Activated CD4-positive, alpha-beta T cell treated with anti-CD3 and anti-CD28 coated beads for 24 hours (primary cell): ENCODE measurements at places on chromosomes 2 and 18.

DNA sequence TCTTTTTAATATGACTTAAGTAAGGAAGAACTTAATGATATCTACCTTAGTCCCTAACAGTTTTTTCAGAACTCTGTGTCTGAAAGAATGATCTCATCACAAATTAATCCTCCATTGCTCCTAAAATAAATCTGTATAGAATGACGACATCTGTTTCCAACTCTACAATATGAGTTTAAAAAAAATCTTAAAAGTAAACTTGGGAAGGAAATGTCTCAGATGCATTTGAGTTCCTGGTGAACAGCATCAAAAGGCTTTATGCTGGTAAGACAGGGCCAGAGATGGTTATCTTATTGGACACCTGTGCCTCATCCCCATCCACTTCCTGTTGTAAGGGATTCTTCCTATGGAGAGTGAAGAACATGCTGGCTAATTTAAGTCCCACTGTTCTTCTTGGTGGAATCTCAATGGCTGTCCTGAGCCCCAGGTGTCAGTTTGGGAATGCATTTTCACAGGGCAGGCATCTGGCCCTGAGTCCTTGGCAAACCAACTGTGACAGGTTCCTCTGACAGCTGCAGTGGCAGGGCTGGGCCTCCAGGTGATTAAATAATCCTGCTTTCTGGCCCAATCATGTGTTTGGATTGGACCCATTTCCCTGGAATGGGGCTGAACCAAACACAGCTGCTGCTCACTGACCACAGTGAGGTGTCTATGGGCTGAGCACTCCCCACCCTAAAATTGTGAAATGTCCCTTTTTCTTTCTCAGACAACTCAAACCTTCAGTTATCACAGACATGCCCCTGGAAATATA lies 12.9 kb upstream of the NCKAP5 start:
- DNase-seq, result no peak

- no peak for DNase-seq
Observed at GRCh38 chr18:35050028-35050546, 8.9 kb downstream of the MAPRE2 start.

GRCh38 chr18:49767111-49768050 lies 46.0 kb downstream of the ACAA2 start:
- no peak for DNase-seq

GRCh38 chr18:55076643-55077218 lies 117.5 kb upstream of the CCDC68 start:
- no peak for DNase-seq

DNA sequence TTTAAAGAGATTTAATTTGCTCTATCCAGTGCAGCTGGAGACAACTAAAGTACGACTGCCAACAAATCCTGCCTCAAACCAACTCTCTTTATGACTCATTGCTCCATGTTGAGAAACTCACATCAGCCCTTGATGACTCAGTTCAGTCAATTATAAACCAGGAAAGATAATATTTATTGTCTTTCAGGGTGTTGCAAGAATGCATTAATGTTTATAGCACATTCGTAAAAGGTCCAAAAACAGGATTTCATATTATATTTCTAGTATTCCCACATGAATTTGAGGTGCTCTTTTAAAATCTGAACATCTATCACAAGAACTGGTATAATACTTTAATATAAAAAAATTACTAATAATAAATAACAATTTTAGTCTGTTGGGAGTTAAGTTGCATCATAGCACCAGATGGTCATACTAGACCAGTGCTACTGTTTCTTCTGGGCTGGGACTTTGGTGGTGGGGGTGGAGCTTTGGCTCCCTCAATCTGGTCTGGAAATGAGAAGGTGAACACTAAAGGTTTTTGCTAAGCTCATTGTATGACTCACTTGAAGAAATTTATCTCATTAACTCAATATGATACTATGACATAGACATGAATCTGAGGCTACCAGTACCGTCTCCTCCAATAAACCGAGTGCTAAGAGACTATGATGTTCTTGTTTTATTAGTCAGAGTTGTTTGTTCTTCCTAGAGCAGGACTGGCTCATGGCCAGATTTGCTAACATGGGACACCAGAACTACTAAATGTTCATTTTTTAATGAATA lies 26.6 kb upstream of the MAP3K20 start:
- peak; percentile 13 for DNase-seq

GRCh38 chr2:241091734-241092445 lies 10.2 kb downstream of the MTERF4 start:
- DNase-seq, result no peak

DNA sequence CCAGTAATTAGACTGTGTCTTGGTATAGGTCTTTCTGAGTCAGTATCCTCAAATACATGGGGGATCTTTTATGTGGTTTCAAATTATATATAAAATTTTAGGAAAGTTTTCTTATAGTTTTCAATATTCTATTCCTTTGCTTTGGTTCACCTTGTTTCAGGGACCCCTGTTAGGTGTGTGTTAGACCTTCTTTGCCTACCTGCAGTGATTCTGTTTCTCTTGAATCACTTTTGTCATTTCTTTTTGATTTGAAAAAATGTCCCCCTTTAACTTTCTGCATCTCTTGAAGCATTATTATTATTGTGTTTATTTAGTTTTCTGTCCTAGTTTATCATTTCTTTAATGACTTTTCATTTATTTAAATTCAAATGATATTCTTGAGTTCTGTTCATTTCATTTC lies 98.7 kb downstream of the FHOD3 start:
- DNase-seq, result no peak

- no peak for DNase-seq
Observed at GRCh38 chr2:101617188-101617587, 80.3 kb upstream of the MAP4K4 start.

GRCh38 chr2:14828223-14828622 lies 195.7 kb downstream of the LRATD1 start:
- no peak for DNase-seq

DNA sequence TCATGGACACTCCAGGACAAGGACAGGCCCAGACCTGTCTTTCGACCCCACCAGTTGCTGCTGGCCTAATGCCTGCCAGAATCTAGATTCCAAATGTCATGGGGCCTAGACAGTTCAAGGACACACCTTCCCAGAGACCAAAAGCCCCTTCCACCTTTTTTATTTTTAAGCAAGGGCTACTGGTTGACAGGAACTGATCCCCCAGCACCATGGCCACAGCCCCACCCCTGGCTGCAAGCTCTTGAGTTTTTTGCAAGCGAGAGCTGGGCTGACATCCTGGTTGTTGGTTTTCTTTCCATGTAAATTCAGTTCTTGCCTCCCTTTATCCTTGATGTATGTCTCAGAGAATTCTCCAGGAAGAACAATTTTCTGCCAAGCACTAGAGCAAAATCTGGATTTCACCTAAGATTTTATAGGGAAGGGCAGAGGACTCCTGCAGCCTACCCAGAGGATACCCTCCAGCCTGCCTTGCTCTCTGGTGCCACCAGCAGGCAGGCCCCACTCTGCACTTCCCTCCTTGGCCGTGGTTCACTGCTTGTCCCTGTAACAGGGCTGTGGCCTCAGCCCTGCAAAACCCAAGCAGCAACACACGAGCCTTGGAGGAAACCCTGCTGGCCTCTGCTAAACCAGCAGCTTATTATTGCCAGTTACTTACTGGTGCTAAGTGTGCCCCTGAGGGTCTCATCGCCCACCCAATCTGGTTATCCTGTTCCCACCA lies 97.7 kb downstream of the TWIST2 start:
- DNase-seq, result no peak

DNA sequence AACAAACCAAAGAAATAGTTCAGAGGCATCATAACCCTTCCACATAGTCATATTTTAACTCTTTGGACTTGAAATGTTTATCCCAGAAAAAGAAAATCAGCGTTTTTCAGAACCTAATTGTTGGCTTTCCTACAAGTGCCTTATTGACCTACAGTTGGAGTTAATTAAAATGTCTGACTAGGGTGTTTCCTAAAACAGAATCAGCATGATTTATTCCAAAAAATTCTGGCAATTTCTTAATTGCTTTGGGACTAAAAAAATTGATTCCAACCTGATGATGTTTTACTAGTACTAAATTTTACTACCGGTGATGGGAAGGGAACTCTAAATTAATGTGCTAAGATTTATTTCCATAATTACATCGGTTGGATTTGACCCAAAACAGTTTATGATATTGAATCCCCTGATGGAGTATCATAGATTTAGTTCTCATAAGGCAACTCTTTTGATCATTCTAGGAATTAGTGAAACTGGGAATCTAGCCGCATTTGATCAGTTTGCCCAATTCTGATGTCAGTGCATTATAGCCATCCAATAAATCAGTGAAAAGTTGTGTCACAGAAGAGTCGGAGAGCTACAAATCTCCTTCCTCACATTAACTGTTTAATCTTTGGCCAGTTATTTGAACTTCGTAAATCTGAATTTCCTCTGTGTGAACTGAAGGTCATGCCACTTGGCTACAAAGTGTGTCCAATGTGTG lies 134.3 kb upstream of the DSEL start:
- DNase-seq, result no peak

GRCh38 chr2:109681633-109682380 lies 67.6 kb downstream of the SOWAHC start:
- no peak for DNase-seq

GRCh38 chr2:22787745-22788144 lies 597.2 kb upstream of the KLHL29 start:
- DNase-seq, result no peak

DNA sequence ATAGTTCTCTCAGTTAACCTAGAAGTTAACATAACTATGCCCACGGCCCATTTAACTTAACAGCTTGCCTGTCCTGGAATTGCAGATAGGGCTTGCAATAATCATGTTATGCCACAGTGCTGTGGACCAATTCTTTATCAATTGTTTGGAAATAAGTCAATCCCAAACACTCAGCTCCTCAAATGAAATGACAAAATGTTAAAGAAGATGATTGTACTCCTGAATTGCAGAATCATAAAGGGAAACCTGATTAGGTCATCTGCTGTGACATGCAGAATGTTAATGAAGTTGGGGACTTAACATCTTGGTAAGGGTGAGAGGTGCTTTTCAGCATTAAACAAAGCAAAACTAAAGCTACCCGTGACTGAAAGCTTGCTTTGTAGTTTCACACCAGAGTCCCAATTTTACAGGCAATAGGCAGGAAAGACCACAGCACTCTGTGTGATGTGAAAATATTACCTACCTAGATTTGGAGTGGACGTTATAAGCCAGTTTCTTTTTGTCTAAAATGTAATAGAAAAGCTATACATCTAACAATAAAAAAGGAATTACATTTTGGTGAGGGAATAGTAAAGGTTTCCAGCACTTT lies 364.0 kb downstream of the GPD2 start:
- DNase-seq, result no peak

DNA sequence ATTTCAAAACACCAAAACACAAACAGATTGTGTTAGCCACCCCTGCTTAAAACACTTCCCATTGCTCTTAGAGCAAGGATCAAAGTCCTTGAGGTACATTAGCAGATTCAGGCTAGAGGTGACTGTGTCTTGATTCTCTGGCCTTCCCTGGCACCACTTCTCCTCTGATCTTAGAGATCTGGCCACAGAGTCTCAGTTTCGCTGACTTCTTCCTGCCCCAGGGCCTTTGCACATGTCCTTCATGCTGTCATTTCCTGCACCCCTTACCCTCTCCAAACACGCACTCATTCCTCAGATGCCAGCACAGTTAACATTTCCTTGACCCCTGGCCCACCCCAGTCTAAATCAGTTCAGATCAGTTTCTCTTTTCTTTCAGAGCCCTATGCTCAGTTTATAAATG lies 16.9 kb downstream of the CXCR4 start:
- DNase-seq, result no peak

- no peak for DNase-seq
Observed at GRCh38 chr2:23199115-23199918, 185.7 kb upstream of the KLHL29 start.

- DNase-seq, result no peak
Observed at GRCh38 chr2:15275346-15275745, 285.8 kb downstream of the NBAS start.

DNA sequence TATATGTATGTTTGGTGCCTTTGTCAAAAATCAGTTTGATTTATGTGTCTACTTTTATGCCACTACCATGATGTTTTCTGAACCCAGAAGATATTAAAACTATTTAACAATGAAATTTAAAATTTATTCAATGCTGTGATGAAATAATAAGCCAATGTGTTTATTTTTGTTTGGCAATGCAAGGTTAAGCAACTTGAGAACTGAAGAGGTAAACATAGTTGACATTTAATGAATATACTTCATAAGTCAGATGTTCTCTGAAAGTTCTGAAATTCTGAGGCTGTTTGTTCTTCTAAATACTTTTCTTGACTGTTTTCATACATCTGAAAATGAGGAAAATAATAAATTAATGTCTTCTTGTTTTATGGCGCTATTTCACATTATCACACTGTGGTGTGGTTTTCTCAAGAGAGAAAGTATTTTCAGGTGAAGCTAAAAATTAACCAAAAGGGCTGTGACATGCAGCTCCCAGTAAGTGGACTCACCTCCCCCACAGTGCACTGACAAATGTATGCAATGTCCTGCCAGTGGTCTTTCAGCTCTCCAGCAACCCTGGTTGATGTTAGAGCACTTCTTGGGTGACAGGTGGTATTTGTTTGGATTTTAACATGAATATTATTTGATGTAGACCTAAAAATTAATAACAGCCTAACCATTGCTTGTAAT lies 863.6 kb upstream of the SALL3 start:
- no peak for DNase-seq

DNA sequence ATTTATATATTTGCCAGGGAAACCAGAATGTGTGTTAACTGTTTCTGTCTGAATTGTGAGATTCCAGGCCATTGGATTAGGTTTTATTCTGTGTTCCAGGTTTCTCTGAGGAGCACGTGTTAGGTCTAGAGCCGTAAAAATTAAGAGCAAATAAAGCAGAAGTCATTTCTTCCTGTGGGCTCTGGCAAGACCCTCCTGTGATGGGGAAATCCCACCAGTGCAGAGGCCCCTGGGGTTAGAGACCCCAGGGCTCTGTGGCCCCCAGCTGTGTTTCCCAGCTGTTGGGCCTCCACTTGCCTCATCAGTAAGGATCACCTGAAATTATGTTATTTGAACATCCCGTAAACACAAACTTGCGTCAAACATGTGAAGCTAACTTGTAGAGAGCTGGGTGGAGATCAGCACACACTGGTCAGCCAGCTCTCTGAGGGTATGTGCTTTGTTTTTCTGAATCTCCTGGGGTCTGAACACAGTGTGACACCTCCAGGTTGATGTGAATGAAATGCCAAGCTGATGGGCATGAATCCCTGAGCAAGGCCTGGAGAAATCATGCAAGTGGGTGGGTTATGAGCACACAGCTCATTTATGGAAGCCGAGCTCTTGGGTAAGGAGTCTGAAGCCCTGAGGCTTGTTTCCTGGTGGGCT lies 50.3 kb downstream of the HK2 start:
- DNase-seq, result no peak

DNA sequence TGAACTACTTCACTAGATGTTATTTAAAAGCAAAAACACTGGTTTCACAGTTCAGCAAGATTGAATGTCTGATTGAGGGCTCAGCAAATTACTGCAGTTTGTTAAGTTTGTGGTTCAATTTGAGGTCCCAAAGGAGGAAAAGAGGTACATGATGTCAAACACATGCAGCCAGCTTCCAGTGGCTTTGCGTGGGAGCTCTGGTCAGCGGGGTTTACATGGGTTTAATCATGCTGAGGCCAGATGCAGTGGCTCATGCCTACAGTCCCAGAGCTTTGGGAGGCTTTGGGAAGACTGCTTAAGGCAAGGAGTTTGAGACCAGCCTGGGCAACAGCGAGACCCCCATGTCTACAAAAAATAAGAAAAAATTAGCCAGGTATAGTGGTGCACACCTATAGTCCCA lies 111.5 kb downstream of the MAPK4 start:
- no peak for DNase-seq
